ENCODE measurements at places on chromosomes 2 and 18. TPM values are rescaled to one million over a fixed set of nuclear protein-coding genes. Genes with fewer than 3 reads are reported as not detected.

The STK39 gene
- 30.1 TPM for polyA plus RNA-seq

The CEBPZ gene
- polyA plus RNA-seq: 24.8 TPM

The FRZB gene
- 1.5 TPM for polyA plus RNA-seq

The ALPG gene
- not detected for polyA plus RNA-seq

The HOXD11 gene
- not detected for polyA plus RNA-seq

The SERPINB10 gene
- 0.08 TPM for polyA plus RNA-seq

The TNS1 gene
- polyA plus RNA-seq: 13.9 TPM

The ANKRD30B gene
- not detected for polyA plus RNA-seq

The GNLY gene
- polyA plus RNA-seq: not detected

The SNORC gene
- 0.14 TPM for polyA plus RNA-seq

The B3GNT7 gene
- polyA plus RNA-seq: 0.01 TPM

The HOXD13 gene
- polyA plus RNA-seq: not detected

The ZSCAN30 gene
- 12.9 TPM for polyA plus RNA-seq

The ALPP gene
- polyA plus RNA-seq: not detected

DNA sequence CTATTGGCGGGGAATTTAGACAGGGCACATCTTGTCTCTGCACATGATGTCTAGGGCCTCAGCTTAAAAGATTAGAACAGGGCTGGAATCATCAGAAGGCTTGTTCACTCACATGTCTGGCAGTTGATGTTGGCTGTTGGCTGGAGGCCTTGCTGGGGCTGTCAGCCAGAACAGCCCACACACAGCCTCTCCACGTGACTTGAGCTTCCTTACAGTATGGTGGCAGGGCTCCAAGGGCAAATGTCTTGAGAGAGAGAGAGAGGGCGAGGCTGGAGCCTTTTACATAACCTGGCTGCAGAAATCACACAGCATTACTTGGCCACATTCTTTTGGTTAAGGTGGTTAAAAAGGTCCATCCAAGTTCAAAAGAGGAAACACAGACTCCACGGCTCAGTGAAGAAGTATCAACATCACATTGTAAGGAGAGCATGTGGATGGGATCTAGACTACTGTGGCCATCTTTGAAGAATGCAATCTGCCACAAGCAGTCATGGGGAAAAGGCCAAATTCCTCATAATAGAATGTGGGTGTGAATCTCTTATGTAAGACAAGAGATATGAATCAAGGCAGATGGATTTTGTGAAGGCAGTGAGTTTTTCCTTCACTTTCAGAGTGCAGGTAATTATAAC lies 30.4 kb downstream of the SRSF7 start:
- DNase-seq: peak; percentile 100

DNA sequence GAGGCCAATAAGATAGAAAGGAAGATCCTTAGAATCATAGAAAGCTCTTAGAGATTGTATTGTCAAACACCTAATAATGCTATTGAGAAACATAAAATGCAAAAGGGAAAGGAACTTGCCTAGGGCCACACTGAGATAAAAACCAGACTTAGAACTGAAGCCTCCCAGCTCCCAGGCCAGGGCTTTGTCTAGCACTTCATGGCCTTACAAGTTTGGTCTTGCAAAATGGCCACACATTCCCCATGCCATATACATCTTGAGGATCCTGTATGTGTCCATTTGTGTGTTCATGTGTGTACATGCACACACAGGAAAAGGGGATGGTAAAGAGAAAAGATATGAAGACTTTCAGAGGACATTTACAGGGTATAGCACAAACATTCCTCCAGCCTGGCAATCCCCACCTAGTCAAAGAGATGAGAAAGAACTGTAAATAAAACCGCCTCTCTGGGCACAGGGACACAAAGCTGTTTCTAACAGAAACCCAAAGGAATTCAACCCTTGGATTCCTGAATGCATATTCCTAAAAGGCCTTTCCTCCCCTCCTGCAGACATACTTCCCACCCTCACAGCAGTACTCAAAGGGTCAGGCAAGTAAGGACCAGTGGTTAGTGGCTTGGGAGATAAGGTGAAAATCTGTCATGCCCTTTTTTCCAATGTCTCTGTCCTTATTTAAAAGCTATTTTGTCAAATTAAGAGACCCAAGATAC lies 99.7 kb upstream of the KLHL29 start:
- no peak for DNase-seq

DNA sequence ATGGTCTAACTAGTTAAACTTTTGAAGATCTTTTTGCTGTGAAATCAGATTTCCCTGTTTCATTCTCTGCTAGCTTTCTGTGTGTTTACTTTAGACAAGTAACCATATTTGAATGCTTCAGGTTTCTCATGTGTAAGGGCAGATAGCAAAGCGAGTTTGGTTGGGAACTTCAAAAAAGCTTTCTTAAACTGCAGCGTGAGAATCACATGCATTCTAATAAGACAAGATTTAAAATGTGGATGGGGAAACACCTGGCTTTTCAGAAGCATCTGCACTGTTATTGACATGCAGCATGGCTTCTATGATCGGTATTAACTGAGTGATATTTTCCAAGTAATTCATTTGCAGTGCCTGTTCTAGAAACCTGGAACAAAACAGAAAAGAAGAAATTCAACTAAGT lies 119.3 kb downstream of the ABCA12 start:
- DNase-seq: no peak

DNA sequence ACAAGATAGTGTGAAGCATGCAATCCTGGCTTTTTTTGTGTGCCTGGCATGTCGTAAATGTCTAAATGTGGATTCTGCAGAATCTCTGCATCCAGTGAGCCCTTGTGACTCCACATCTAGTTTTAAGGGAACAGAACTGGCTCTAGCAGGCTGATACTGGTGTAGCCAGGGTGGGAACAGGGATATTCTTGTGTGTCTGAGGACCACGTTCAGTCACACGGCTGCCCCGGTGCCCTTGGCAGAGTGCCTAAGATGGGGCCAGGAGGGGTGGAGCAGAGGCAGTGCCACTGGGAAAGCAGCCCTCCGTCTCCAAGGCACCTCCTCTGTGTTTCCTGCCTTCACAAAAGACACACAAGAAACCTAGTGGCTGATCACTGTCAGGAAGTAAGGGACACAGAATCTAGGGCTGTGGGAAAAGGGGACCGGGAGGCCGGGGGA lies 91.5 kb upstream of the PARD3B start:
- peak; percentile 45 for DNase-seq

- peak; percentile 25 for DNase-seq
Observed at GRCh38 chr18:49934457-49934856, 121.1 kb upstream of the ACAA2 start.

- DNase-seq: peak; percentile 55
Observed at GRCh38 chr2:39119732-39120520, 925 bp downstream of the SOS1 start.

GRCh38 chr2:100902817-100903405 lies 83.0 kb downstream of the NPAS2 start:
- peak; percentile 98 for DNase-seq

- DNase-seq: no peak
Observed at GRCh38 chr18:419541-420175, 80.8 kb downstream of the COLEC12 start.

DNA sequence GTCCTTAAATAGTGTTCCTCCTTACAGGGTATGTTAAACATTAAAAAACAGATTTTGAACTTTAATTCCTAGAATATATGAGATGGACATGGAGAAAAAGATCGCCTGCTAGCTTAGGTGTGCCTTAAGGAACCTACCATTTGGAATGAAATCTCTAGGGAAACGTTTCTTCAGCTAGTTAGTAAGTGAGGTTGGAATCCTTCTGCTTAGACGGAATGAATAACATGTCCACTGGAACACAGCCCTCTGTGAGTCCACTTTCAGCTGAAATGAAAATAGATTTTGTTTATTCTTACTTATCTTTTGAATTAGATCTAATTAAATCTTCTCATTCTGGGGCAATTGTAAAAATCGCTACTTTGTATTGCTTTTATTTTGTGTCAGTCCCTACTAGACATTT lies 28.4 kb downstream of the NAB1 start:
- no peak for DNase-seq

- DNase-seq: no peak
Observed at GRCh38 chr2:48779019-48779716, 23.6 kb upstream of the LHCGR start.

DNA sequence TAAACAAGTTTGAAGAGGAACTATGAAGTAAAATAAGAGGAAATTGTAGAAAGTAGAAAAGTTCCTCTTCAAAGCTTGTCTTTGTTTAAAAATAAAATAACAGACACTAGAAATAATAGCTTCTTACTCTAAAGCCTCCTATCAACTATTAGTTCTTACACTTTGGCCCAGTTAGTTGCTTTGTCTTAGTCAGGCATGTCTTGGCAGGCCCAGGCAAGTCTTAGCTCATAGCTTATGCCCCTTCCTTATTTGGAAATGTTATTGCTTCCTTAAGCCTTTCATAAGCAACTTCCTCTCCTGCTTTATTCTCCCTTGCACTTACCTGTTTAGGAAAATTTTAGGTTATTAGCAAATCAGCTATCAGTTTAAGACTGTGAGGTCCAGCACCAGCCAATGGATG lies 950.6 kb upstream of the LRATD1 start:
- DNase-seq: peak; percentile 70

GRCh38 chr2:200993097-200993496 lies 29.6 kb upstream of the ORC2 start:
- peak; percentile 27 for DNase-seq

GRCh38 chr18:2853926-2854664 lies 7.3 kb downstream of the EMILIN2 start:
- DNase-seq: no peak

DNA sequence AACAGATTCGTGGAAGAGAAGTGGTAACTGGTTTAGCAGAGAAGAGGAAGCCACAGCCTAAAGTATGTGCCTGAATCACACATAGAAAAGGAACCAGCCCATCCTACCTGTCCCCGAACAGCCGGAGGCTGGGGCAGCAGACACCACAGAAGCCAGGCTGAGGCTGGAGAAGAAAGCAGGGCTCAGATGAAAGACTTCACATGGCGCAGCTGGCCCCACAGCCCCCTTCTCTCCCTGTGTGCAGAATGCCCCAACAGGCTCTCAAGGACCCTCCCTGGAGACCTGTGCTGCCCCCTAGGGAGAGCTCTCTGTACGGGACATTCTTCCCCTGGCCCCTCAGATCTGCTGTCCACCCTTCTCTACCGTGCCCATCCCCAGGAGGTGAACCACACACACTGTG lies 83.5 kb upstream of the RAB12 start:
- no peak for DNase-seq

DNA sequence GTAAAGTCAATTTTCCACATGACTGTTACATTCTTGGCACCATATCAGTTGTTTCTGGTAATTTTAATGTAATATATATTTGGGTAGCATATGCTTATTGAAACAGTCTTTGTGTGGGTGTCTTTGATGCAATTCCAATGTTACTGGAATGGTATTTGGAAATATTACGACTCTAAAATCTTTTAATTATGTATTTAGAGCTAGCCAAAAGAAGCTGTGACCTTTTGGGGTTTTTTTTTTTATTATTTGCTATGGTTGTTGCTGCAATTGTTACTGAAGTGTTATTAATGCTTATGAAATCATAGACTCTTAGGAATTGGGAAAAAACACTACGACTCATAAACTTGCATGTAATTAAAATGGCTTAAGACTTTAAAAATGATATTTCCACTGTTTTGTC lies 95.9 kb downstream of the AOX1 start:
- DNase-seq: peak; percentile 13

GRCh38 chr2:197075754-197076337 lies 149.3 kb upstream of the PGAP1 start:
- no peak for DNase-seq

DNA sequence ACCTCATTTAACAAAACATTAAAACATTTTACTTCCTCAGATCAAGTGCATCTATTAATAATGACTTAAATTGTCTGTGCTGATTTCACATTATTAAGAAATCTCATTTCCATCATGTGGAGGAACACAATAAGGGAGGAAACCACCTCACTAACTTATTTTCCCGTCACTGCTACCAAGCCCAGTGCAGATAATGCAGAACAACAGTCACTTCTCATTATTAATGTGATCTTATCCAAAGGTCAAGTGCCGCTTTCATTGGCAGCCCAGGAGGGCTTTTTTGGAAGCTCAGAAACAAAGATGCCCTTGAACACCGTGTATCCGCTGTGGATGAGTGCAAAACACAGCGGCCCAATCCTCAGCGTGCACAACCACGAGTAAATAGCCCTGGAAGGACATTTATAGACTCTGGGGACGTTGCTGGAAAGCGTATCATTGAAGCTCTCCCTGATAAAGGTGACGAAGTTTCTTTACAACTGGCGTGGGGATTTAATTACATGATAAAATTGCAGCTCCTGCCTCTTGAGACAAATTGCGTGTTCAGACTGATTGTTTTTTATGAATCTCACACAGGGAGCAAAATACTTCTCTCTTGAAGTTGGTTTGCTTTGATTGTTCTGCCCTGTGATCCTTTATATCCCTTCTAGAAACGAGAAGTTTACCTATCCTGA lies 13.2 kb downstream of the ASB18 start:
- DNase-seq: no peak

- no peak for DNase-seq
Observed at GRCh38 chr2:28768422-28768821, 16.8 kb downstream of the PPP1CB start.

DNA sequence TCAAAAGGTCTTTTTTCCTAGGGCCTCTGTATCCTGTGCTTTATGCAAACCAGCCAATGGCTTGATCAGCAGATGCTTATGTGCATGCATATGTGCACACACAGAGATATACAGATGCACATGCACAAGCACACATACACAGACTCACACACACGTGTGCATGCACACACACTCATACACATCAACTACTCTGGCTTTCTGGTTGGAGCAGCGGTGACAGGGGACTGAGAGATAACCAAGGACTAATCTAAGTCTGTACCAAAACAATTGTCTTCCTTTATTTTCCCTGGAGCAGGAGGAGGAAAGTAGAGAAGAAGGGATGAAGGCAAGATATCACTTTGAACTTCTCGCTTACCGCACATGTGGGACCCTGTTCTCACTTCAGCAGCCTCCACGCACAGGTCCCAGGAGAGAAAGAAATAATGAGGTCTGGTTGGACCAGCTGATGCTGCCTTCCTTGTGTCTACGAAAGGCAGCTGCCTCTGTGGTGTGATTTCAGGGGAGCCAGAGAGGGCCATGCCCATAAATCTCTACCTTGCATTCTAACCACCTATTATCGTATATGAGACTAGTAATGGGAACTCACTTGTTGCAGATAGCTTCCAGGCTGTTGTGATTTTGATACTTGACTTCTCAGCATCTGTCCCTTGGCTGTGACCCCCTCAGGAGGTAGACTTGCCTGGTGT lies 338.0 kb downstream of the EN1 start:
- DNase-seq: no peak

- DNase-seq: peak; percentile 48
Observed at GRCh38 chr18:74251297-74252038, 40.3 kb downstream of the CYB5A start.

- DNase-seq: peak; percentile 69
Observed at GRCh38 chr18:41624460-41624859, 330.6 kb upstream of the PIK3C3 start.

DNA sequence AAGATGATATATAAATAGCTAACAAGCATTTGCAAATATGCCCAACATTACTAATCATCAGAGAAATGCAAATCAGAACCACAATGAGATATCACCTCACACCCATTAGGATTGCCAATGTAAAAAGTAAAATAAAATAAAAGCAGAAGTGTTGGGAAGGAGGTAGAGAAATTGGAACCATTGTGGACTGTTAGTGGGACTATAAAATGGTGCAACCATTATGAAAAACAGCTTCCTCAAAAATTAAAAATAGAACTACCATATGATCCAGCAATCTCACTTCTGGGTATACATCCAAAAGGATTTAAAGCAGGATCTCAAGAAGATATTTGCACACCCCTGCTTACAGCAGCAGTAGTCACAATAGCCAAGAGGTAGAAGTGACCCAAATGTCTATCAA lies 99.8 kb upstream of the DAPL1 start:
- no peak for DNase-seq

- peak; percentile 22 for DNase-seq
Observed at GRCh38 chr2:55311444-55311870, 42.4 kb upstream of the MTIF2 start.

GRCh38 chr18:25278394-25278793 lies 73.6 kb downstream of the ZNF521 start:
- DNase-seq: peak; percentile 20
